SJSA1 (cell line): ENCODE measurements at places on chromosomes 5 and 9. TPM values are rescaled to one million over a fixed set of nuclear protein-coding genes. Genes with fewer than 3 reads are reported as not detected.

Gene CNTFR
- not detected in 2 replicates for total RNA-seq

Gene LECT2
- total RNA-seq = not detected in 2 replicates

Gene PCDHB15
- total RNA-seq = 0.74 and 1.0 TPM in 2 replicates

Gene SV2C
- total RNA-seq = not detected in 2 replicates

Gene SNAPC3
- 32.3 and 70.2 TPM in 2 replicates for total RNA-seq

Gene NPR3
- total RNA-seq = 9.9 and 15.0 TPM in 2 replicates

Gene NFIB
- 7.6 TPM in 2 replicates for total RNA-seq

Gene MCTP1
- 13.3 and 15.9 TPM in 2 replicates for total RNA-seq

Gene ADAMTS13
- total RNA-seq = 0.24 and 0.88 TPM in 2 replicates

Gene SHOC1
- total RNA-seq = not detected in 2 replicates

GRCh38 chr9:76302947-76303550 is 91.2 kb downstream of the RFK start:
- H3K27ac ChIP-seq = no peak overlapping the region
- H3K36me3 ChIP-seq = no peaks in the 10 kb centered on the region
- no peaks in the 10 kb centered on the region; the same call in 1 of the 2 replicates for H3K4me1 ChIP-seq
- H3K27me3 ChIP-seq = no peaks in the 10 kb centered on the region
- H3K4me3 ChIP-seq = no peak overlapping the region

DNA sequence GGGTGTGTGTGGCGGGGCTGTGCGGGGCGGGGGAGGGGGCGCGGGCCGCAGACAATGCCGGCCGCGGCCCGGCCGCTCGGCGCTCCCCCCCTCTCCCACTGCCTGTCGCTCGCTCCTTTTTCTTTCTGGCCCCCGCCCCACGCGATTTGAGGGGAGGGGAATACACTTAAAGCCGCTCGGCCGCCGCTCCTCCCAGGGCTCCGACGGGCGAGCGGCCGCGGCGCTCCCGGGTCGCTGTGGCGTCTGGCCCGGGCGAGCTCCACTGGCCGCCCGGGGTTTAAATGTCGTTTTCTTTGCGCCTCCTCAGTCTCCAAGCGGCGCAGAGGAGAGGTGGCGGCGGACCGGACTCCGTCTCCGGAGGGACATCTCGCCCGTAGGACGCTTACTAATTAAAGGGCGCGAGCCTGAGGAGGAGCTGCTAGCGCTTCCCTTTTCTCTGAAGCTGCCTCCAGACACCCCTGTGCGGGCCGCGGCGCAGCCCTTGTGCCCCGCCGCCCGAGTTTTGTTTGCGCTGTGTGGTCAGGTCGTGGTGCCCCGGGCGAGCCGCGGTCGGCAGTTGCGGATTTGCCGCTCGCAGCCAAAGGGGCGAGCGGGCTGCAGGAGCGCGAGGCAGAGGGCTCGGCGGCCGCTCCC is 1.4 kb downstream of the ZSWIM6 start:
- DNase-seq = peak; percentile 46
- no peaks in the 10 kb centered on the region for H3K27me3 ChIP-seq
- peaks cover 39% of the 10 kb centered on the region for H3K36me3 ChIP-seq
- peak overlapping the region; percentile 90 for H3K4me3 ChIP-seq

- peaks cover 3% of the 10 kb centered on the region for H3K36me3 ChIP-seq
- no peak overlapping the region for H3K27ac ChIP-seq
- no peak overlapping the region for H3K4me3 ChIP-seq
- no peak for DNase-seq
- no peaks in the 10 kb centered on the region for H3K27me3 ChIP-seq
- H3K4me1 ChIP-seq = no peaks in the 10 kb centered on the region
Observed at GRCh38 chr5:139431706-139432105, 7.6 kb downstream of the DNAJC18 start.

GRCh38 chr5:39598661-39599248 is 174.0 kb upstream of the DAB2 start:
- DNase-seq = no peak
- no peak overlapping the region for H3K4me3 ChIP-seq

DNA sequence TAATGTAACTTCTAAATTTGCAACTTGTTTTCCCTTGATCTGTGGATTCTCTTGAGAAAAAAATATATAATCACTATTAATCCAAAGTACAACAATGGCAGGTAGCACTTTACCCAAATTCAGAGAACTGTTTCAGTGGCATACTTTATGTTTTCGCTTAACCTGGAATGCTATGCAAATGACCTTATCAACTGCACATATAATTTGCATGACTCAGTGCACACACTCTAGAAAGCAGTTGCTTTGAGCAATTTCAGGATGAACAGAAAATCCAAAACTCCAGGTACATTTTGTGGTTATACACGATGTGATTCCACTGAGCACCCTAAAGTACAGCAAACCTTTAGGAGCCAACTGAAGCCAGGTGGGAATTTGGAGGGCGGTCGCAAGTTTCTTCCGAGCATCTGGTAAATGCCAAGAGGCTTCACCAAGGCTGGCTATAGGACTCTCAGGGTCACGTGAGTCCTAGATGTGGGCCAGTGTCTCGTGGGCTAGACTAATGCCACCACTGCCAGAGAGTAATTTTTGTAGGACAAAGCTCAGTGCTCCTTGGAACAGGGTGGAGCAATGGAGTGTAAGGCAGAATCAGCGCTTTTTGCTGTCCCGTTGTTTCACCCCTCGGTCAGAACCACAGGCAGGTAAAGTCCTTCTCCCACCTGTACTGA is 37.3 kb downstream of the DMGDH start:
- H3K36me3 ChIP-seq = no peaks in the 10 kb centered on the region
- no peaks in the 10 kb centered on the region for H3K27me3 ChIP-seq
- DNase-seq = no peak
- H3K4me1 ChIP-seq = no peaks in the 10 kb centered on the region
- no peak overlapping the region for H3K27ac ChIP-seq
- no peak overlapping the region for H3K4me3 ChIP-seq

DNA sequence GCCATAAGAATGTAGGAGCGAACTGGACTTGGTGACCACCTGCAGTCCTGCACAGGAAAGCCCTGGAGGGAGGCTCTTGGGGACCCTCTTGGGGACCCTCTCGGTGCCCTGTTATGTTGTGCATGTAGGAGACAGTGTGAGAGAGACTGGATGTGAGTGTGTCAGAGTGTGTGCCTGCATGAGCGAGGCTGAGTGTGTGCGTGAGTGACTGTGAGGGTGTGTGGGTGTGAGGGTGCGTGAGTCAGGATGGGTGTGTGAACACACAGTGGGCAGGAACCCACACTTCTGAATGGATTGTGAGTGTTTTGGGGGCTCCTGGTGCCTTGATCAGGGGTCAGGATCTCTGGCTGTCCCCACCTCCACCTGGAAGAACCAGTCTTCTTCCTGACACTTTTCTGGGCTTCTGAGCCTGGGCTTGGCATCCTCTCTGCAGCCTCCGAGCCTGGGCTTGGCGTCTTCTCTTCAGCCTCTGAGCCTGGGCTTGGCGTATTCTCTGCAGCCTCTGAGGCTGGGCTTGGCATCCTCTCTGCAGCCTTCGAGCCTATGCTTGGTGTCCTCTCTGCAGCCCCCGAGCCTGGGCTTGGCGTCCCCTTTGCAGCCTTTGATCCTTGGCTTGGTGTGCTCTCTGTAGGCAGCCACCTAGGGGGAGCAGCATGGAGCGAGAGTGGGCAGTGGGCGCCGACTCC is 25.6 kb upstream of the ANKRD33B start:
- H3K4me1 ChIP-seq = peaks cover 9% of the 10 kb centered on the region
- H3K27ac ChIP-seq = no peak overlapping the region
- no peak for DNase-seq
- H3K4me3 ChIP-seq = no peak overlapping the region
- no peaks in the 10 kb centered on the region for H3K27me3 ChIP-seq

GRCh38 chr5:110663525-110663924 is 62.9 kb downstream of the TMEM232 start:
- no peak overlapping the region for H3K4me3 ChIP-seq
- DNase-seq = no peak

GRCh38 chr5:159814805-159815585 is 101.3 kb upstream of the ADRA1B start:
- no peak for DNase-seq
- peaks cover 6% of the 10 kb centered on the region for H3K4me1 ChIP-seq
- no peaks in the 10 kb centered on the region for H3K36me3 ChIP-seq
- no peak overlapping the region for H3K27ac ChIP-seq

DNA sequence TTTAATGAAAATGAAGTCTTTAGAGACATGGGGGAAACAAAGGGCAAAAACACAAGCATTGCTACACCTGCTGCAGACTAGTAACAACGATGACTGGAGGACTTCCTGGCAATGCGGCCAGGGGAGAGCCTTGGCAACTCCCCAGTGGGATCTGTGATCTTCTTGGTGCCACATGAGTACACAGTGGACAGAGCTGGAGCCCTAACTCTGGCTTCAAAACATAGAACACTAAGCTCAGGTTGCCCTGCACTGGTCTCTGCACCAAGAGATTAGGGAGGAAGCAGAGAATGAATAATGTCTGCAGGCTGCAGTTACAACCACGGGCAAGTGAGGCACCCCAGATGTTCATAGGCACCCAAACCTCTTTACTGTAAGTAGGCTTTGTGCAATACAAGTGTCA is 91.1 kb downstream of the MRPS27 start:
- DNase-seq = no peak
- H3K27me3 ChIP-seq = no peaks in the 10 kb centered on the region
- no peak overlapping the region for H3K27ac ChIP-seq
- no peak overlapping the region for H3K4me3 ChIP-seq
- peaks cover 7% of the 10 kb centered on the region for H3K4me1 ChIP-seq
- peaks cover 61% of the 10 kb centered on the region for H3K36me3 ChIP-seq

DNA sequence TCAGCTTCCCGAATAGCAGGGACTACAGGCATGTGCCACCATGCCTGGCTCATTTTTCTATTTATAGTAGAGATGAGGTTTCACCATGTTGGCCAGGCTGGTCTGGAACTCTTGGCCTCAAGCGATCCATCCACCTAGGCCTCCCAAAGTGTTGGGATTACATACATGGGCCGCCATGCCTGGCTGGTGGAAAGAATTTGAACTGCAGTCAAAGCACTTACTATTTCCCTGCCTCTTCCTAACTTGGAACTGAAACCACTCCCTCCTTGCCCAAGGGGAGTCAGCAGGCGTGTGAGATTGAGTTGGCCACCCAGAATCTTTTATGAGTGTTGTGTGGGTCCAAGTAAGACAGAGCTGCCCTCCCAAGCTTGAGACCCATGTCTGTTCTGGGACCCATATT is 86.1 kb upstream of the PTPN3 start:
- no peaks in the 10 kb centered on the region for H3K4me1 ChIP-seq
- no peak overlapping the region for H3K27ac ChIP-seq
- H3K4me3 ChIP-seq = no peak overlapping the region
- no peak for DNase-seq
- H3K36me3 ChIP-seq = no peaks in the 10 kb centered on the region

- no peak for DNase-seq
- H3K36me3 ChIP-seq = 0 out of 2 replicates have a peak, but pooled peaks cover 4% of the 10 kb centered on the region
- peaks cover 15% of the 10 kb centered on the region for H3K4me1 ChIP-seq
- no peak overlapping the region for H3K27ac ChIP-seq
Observed at GRCh38 chr9:77978086-77978781, 53.4 kb downstream of the GNAQ start.

DNA sequence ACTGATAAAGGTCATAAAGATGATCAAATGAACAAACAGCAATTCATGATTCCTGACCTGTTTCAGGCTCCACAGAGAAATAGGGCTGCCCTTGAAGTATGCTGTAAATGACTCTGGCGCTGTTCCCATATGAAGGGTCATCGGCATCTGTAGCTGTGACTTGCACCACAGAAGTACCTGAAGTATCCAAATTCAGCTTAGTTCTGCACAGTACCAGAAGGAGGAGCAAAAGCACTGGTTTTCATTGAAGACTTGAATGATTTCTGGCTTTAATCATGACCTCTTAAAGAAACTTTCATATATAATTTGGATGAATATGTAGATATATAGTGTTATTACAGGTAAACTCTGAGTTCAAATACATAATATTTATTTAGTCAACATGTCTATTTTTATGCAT is 109.1 kb downstream of the CDH10 start:
- H3K27me3 ChIP-seq = no peaks in the 10 kb centered on the region
- no peaks in the 10 kb centered on the region for H3K4me1 ChIP-seq
- H3K36me3 ChIP-seq = no peaks in the 10 kb centered on the region
- no peak overlapping the region for H3K27ac ChIP-seq
- H3K4me3 ChIP-seq = no peak overlapping the region

DNA sequence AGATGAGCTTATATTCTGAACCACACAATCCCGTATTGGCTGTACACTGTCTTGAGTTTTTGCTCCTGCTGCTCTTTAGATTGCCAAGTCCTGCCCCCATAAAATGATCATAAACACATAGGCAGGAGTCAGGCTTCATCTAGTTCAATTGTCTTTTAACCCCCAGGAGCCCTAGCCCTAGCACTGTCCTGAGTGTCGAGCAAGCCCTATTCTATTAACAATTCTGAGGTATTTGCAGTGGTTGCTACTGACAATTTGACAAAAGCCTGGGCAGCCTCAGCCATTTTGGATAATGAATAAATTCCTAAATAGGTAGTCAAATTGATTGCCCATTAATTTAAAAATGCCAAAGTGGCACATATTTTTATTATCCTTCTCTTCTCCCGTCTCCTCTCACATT is 257.2 kb downstream of the YTHDC2 start:
- H3K27ac ChIP-seq = no peak overlapping the region
- no peak overlapping the region for H3K4me3 ChIP-seq
- no peak for DNase-seq
- H3K4me1 ChIP-seq = no peaks in the 10 kb centered on the region
- H3K36me3 ChIP-seq = no peaks in the 10 kb centered on the region

DNA sequence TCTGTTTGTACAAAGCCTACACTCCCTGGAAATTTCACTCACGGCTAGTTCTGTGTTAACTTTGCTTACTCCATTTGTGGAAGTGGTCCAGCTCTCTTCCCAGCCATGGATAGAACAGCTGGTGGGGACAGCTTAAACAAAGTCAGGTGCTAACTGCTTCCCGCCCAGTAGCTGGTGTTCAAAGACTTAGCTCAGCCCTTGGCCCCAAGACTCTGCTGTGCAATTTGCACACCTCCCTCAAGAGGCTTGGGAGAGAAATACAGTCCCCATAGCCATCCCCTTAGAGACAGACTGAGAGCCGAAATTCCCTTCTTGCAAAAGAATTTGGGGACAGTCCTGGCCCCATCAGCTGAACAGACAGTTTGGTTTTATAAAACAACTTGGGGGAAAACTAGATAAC is 73.8 kb upstream of the RAI14 start:
- H3K4me3 ChIP-seq = no peak overlapping the region
- DNase-seq = no peak
- peaks cover 24% of the 10 kb centered on the region for H3K4me1 ChIP-seq
- H3K27me3 ChIP-seq = no peaks in the 10 kb centered on the region

GRCh38 chr9:14320271-14321181 is 6.6 kb upstream of the NFIB start:
- no peaks in the 10 kb centered on the region for H3K36me3 ChIP-seq
- no peaks in the 10 kb centered on the region for H3K27me3 ChIP-seq

DNA sequence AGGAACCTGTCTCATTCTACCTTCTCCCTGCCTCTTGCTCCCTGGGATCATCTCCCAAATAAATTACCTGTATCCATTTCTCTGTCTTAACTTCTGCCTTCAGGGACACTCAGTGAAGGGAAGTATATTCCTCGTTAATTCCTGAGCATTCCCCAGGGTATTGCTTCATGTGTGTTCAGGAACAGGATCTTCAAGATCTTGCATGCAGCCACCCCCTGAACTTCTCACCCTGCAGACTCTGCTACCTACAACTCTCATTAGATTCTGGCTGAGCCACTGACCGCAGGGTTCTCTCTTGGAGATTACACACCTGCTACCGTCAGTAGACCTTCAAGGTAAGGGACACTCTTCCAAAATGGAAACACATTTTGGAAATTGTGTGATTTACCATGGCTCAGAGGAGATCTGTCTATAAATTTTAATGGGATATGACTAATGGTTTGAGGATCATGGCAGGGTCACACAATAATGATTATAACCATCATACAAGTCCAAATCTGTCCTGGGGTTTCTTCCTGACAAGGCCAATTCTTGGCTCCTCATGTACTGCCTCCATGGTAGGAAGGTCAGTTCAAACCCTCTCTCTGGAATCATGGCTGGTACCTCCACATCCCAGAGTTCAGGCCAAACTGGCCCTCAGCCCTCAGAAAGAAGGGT is 38.9 kb upstream of the UGCG start:
- H3K27me3 ChIP-seq = no peaks in the 10 kb centered on the region
- no peak for DNase-seq
- no peak overlapping the region for H3K27ac ChIP-seq
